ENCODE measurements at places on chromosomes 7 and 10. TPM values are rescaled to one million over a fixed set of nuclear protein-coding genes. Genes with fewer than 3 reads are reported as not detected.
A peak's percentile ranks its signal among the peaks of the same experiment; 100 is the strongest.

- DNase-seq, result no peak
Observed at GRCh38 chr7:120444650-120445049, 171.7 kb downstream of the KCND2 start.

DNA sequence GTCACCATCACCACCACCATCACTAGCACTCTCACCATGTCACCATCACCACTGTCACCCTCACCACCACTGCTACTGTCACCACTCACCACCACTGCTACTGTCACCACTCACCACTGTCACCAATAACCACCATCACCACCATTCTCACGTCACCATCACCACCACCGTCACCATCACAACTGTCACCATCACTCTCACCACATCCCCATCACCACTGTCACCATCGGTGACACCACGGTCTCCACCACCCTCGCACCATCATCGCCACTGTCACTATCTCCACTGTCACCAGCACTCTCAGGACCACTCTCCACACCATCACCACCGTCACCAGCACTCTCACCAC is 130.4 kb downstream of the MAD1L1 start:
- DNase-seq, result no peak

GRCh38 chr10:116104210-116104932 is 168.6 kb downstream of the GFRA1 start:
- no peak for DNase-seq

- DNase-seq, result peak; percentile 70
Observed at GRCh38 chr7:158863611-158864506, 7.5 kb downstream of the DYNC2I1 start.

APBB1IP gene
- not detected for total RNA-seq

All from mammary epithelial cell (primary cell).